ENCODE measurements at places on chromosomes 12 and 14.

DNA sequence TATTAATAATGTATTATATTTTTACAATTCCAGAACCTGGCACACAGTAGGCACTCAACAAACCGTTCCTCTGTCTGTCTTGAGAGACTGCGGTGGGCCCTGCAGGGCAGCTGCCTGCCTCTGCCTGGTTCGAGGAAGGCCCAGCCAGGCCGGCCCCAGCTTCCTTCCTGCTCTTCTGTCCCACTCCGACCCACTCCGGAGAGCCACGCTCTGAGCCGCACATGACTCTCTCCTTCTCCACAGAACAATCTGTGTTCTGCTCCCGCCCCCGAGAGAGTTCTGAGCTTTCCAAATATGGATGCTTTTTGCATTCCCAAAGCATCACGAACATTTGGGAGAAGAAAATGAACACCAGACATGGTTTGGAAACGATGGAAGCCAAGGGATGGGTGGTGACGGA, 57.3 kb downstream of the TTC7B start:
- peak overlapping the region; percentile 73 for H3K4me3 ChIP-seq
- H3K4me1 ChIP-seq, result peaks cover 12% of the 10 kb centered on the region
- H3K27ac ChIP-seq, result peak overlapping the region; percentile 75
- H3K36me3 ChIP-seq, result no peaks in the 10 kb centered on the region

DNA sequence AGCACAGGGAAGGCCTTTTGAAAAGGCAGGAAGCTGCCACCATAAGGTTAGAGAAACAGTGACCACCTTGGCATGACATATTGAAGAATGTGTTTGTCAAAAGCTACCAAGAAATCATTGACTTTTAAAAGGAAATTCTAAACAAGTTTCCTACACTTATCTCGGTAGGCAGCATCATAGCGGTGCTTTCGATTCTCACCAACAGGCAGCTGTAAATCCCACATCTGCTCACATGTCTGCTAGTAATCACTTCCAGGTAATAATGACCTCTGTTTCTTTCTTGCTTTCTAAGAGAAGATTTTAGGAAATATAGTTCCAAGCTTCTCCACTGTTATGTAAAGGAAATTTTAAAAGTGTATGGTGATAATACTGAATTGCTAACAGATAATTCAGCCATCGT, 821.1 kb upstream of the FOXG1 start:
- no peaks in the 10 kb centered on the region for H3K4me1 ChIP-seq
- no peaks in the 10 kb centered on the region for H3K36me3 ChIP-seq
- H3K27me3 ChIP-seq, result no peaks in the 10 kb centered on the region
- no peak for DNase-seq
- H3K27ac ChIP-seq, result no peak overlapping the region

- no peak overlapping the region for H3K27ac ChIP-seq
- H3K4me3 ChIP-seq, result peak overlapping the region; percentile 95
- peaks cover 12% of the 10 kb centered on the region for H3K4me1 ChIP-seq
- no peak for DNase-seq
- H3K27me3 ChIP-seq, result peaks cover 37% of the 10 kb centered on the region
Measured at GRCh38 chr14:52950410-52950897, 396 bp downstream of the FERMT2 start.

DNA sequence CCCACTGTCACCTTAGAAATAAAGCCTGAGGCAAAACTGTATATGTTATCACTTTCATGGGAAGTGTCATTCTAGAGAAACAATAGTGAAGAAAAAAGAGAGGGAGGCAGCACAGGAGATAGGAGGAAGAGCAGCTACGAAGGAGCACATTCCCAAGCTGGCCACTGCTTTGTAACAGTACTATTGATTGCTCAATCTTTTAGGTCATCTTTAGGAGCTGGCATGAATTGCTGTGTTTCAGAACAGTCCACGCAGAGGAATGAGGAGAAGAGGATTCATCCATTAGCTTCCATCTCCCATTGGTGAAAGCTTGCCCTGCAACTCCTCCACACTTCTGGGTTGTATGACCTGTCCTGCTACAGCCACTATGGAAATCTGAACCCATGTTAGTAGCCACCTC, 372.5 kb upstream of the DDHD1 start:
- H3K27me3 ChIP-seq, result no peaks in the 10 kb centered on the region
- H3K27ac ChIP-seq, result no peak overlapping the region
- H3K36me3 ChIP-seq, result no peaks in the 10 kb centered on the region
- no peak for DNase-seq
- no peaks in the 10 kb centered on the region for H3K4me1 ChIP-seq
- H3K4me3 ChIP-seq, result no peak overlapping the region

DNA sequence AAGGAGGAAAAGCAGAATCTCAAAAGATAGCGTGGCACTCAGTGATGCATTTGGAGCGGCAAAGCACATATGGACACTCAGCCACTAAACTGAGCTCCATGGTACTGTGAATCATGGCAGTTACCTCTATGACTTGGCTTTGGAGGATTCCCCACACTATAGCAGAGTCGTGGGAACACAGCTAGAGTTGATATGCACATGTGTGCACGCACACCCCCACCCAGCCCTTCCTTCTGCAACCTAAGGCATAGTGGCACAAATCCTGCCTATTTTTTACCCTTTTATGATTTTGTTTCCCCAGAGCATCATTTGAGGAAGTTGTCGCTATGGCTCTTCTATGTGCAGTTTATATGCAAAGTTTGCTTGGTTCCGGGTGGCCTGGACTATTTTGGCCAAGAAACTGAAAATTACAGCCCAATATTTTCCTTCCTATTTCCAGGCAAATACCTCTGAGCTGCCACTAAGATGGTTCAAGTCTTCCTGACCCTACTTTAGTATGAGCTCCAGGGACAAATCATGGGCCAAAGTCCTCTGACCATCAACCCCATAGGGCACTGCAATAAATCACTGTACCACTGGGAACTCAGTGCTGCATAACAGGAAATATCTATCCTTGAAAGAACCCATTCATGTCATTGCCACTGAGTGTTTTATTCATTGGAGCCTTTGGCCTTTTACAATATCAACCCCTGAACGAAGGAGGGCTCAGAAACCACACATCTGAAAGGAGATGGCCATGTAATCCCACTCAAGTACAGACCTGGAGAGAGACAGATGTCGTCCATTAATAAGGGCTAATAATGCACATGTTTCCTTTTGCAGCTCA, 177.5 kb downstream of the EGLN3 start:
- H3K27me3 ChIP-seq, result no peaks in the 10 kb centered on the region
- H3K36me3 ChIP-seq, result no peaks in the 10 kb centered on the region
- DNase-seq, result no peak
- H3K4me3 ChIP-seq, result no peak overlapping the region
- no peaks in the 10 kb centered on the region for H3K4me1 ChIP-seq

GRCh38 chr12:54352891-54353874, 11.1 kb downstream of the GPR84 start:
- no peaks in the 10 kb centered on the region for H3K36me3 ChIP-seq
- H3K27me3 ChIP-seq, result no peaks in the 10 kb centered on the region
- no peak overlapping the region for H3K4me3 ChIP-seq
- no peak overlapping the region for H3K27ac ChIP-seq

GRCh38 chr14:55101698-55102097, 27.4 kb upstream of the LGALS3 start:
- H3K27me3 ChIP-seq, result no peaks in the 10 kb centered on the region
- H3K36me3 ChIP-seq, result no peaks in the 10 kb centered on the region
- peak overlapping the region; percentile 91 for H3K27ac ChIP-seq
- no peak overlapping the region for H3K4me3 ChIP-seq
- no peak for DNase-seq
- H3K4me1 ChIP-seq, result peaks cover 6% of the 10 kb centered on the region

DNA sequence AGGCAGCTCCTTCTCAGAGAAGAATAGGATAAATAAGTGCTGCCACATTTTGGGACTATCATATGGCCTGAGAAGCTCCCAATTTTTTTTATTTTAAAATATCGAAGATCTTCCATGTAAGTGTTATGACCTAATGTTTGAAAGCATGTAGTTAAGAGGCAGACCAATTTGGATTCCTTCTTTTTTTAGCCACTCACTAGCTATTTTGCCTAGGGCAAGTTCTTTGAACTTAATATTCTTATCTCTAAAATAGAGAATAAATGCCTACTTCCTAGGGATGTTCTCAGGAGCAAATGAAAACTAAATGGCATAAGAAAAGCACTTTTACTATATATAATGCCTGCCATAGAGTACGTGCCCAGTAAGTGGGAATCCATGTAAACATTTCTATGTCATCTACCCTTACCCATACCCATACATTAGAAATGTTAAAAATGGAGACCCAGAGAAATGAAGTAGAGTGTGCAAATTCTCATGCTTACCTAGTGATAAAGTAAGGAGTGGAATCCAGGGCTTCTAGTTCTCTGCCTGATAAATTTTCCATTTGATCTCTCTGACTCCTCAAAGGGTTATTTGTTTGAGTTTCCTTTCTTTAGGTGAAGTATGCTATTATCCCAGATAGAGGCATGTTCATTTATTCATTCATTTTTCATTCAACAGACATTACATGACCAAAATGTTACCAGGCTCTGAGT, 148.3 kb downstream of the TGFB3 start:
- H3K36me3 ChIP-seq, result peaks cover 7% of the 10 kb centered on the region
- no peaks in the 10 kb centered on the region for H3K27me3 ChIP-seq
- H3K4me1 ChIP-seq, result peaks cover 15% of the 10 kb centered on the region
- H3K27ac ChIP-seq, result no peak overlapping the region
- DNase-seq, result no peak

DNA sequence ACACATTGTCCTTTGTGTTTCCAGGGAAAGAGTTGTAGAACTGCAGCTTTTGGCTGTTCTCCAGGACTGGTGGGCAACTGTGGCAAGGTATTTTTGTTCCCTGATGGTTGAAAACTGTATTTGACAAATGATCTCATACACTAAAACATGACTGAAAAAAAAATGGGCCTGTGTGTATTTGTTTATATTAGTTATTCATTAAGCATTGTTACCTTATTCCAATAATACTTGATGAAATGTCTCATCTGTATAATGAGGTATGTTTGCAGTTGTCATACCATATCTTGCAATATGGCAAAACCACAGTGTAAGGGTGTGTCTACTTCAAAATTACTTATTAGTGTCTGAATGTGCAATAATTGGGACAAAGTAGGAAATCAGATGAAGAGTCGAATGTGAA, 479.4 kb upstream of the NOVA1 start:
- H3K27me3 ChIP-seq, result no peaks in the 10 kb centered on the region
- no peak overlapping the region for H3K27ac ChIP-seq
- no peak overlapping the region for H3K4me3 ChIP-seq
- H3K4me1 ChIP-seq, result no peaks in the 10 kb centered on the region
- H3K36me3 ChIP-seq, result no peaks in the 10 kb centered on the region

GRCh38 chr12:113241191-113242025, 20.1 kb downstream of the TPCN1 start:
- no peaks in the 10 kb centered on the region for H3K27me3 ChIP-seq
- H3K4me3 ChIP-seq, result no peak overlapping the region
- no peak overlapping the region for H3K27ac ChIP-seq

- H3K36me3 ChIP-seq, result no peaks in the 10 kb centered on the region
- peaks cover 16% of the 10 kb centered on the region for H3K27me3 ChIP-seq
- no peak overlapping the region for H3K27ac ChIP-seq
- H3K4me3 ChIP-seq, result peak overlapping the region; percentile 36
- DNase-seq, result no peak
- H3K4me1 ChIP-seq, result no peaks in the 10 kb centered on the region
Measured at GRCh38 chr14:103260629-103261124, 73.4 kb upstream of the EIF5 start.

DNA sequence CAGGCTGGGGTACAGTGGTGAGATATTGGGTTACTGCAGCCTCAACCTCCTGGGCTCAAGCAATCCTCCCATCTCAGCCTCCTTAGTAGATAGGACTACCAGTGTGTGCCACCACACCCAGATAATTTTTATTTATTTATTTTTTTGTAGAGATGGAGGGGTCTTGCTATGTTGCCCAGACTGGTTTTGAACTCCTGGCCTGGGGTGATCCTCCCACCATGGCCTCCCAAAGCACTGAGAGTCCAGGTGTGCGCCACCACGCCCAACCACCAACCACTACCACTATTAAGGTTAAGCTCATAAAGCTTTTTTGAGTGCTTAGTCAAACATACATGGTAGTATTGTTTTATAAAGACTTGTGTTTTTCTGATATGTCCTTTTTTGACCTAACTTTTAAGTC, 3.9 kb downstream of the RIOX1 start:
- no peak overlapping the region for H3K4me3 ChIP-seq
- no peak for DNase-seq
- H3K4me1 ChIP-seq, result peaks cover 37% of the 10 kb centered on the region
- H3K27ac ChIP-seq, result no peak overlapping the region
- peaks cover 2% of the 10 kb centered on the region for H3K27me3 ChIP-seq
- H3K36me3 ChIP-seq, result peaks cover 2% of the 10 kb centered on the region

DNA sequence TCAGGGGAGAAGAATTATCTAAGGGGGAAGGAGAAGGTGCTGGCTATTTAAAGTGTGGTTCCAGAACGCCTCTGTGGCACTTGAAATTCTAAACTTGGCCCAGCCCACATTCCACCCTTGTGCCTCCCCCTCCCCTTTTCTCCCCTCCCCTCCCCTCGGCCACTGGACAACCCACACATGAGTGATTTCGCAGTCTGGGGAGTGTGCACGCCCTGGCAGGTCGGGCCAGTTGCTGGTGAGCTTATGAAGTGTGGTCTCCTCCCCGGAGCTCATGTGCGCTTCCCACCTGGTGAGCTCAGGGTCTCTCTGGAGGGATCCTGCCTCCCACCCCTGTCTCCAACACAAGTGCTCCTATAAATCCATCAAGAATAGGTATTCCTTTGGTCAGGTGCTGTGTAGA, at the start of gene SLC6A13:
TSS of gene SLC6A13 (minus strand) at position 20 of the 400 bp plus-strand sequence. CDS start 2,784 bp downstream, outside the sequence.
- peaks cover 2% of the 10 kb centered on the region for H3K27me3 ChIP-seq
- no peak within 1 kb of the TSS for H3K27ac ChIP-seq
- no peak for DNase-seq
- H3K4me3 ChIP-seq, result no peak within 1 kb of the TSS
- H3K36me3 ChIP-seq, result no peaks in the 10 kb centered on the region
- peaks cover 3% of the 10 kb centered on the region for H3K4me1 ChIP-seq

DNA sequence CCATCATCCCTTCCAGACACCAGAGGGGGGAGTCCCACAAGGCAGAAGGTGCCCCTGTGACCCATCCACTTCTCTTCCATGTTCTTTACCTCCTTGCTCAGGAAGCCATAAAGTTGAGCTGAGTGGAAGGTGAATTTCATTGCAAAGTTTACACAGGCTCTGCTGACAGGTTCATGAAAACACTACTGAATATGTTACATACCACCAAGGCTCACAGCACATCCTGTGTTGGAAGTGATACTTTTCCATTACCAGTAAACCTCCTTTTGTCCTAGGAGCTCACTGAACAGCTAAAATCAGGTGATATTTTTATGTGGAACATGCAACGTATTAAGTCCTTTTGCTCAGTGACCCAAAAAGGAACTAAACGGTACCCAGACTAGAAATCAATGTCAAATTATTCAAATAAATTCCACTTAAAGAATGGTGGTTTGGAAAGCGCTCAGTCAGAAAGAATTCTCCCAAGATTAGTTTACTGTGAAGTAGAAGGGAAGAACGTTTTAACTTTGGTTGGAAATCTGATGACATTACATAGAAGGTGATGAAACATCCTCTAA, 196.2 kb upstream of the NUDT4 start:
- H3K36me3 ChIP-seq, result no peaks in the 10 kb centered on the region
- DNase-seq, result no peak
- H3K27ac ChIP-seq, result no peak overlapping the region
- peaks cover 3% of the 10 kb centered on the region for H3K27me3 ChIP-seq

GRCh38 chr12:20187456-20187855, 180.9 kb upstream of the PDE3A start:
- H3K27ac ChIP-seq, result no peak overlapping the region
- H3K27me3 ChIP-seq, result no peaks in the 10 kb centered on the region
- H3K4me1 ChIP-seq, result no peaks in the 10 kb centered on the region
- no peak overlapping the region for H3K4me3 ChIP-seq
- no peak for DNase-seq
- no peaks in the 10 kb centered on the region for H3K36me3 ChIP-seq

Data from T-cell (primary cell).